NCI-H2171 (cell line): ENCODE measurements at places on chromosomes 2 and 18.

DNA sequence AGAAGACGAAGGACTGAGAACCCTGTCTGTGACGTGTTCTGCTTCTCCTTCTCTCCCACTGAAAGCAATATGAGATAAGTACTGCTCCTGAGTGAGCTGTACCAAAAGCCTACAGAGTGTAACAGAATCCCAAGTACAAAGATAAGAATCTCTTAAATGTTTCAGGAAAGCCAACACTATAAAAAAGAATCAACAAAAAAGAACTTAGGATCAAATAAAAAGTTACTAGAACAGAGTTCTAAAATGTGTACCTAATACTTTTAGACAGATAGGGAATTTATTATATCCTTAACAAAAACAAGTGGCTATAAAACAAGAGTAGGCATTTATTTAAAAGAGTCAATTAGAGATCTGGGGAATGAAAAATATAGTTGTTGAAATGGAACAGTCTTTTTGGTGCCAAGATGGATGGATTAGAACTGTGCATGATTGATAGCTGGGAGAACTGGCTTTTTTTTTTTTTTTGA is 49.0 kb downstream of the NCOA1 start:
- no peak for DNase-seq

- DNase-seq: no peak
These were observed 84.7 kb downstream of the FAM161A start for GRCh38 chr2:61769093-61769675.

GRCh38 chr2:134281815-134282419 is 28.0 kb downstream of the MGAT5 start:
- DNase-seq: no peak

DNA sequence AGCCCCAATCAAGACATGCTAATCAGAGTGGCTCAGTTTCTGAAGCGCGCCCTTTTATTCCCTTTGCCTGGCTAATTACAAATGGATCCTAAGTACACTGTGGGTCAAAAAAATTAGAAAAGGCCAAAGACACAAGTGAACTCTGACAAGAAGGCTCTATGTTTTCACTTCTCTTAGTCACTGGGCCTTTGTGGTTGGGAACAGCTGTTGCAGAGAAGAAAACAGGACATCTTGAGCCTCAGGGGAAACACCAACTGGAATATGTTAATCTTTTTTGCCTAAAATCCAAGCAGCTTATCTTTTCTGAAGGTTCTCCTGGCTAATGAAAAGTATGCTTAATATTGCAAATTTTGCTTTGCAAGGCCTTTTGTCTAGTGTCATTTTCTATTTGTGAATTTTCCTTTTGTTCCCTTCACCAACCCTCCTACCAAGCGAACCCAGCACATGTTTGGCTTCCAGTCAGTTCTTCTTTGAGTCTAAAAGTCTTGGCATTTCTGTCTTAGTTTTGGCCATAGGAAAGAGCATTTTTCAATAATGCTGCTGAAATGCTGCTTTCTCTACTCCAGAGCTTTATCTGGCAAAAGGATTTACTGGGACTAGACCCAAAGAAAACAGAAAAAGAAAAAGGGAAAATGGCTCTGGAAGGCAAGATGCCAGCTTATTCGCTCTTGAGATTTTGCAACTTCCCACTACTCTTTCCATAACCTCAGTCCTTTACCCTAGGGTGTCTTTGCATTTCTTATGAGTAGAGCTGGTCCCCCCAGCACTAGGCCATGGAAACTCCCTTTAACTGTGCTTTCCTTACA is 440.2 kb upstream of the ST6GAL2 start:
- DNase-seq: no peak

DNA sequence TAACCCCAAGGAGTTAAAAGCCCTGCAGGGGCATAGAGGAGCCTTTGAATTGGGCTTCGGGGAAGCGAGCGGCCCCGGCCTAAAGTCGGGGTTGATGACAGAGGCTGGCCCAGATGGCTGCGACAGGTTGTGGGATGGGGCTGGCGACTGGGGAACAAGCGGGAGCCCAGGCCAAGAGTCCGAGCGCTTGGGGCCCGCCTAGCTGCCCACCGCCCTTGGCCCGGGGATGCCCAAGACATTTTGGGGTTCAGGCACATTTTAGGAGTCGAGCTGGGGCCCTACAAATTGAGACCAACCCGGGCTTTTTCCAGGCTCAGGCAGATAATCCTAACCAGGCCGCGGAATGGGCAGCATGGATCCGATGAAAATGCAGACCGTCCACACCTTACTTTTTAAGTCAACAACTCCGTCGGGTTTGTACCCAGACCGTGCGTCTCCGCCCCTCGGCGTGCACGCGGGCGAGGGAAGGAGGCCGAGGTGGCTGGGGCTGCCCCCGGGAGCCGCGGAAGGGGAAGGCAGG is 507 bp downstream of the RTKN start:
- DNase-seq: peak; percentile 17

DNA sequence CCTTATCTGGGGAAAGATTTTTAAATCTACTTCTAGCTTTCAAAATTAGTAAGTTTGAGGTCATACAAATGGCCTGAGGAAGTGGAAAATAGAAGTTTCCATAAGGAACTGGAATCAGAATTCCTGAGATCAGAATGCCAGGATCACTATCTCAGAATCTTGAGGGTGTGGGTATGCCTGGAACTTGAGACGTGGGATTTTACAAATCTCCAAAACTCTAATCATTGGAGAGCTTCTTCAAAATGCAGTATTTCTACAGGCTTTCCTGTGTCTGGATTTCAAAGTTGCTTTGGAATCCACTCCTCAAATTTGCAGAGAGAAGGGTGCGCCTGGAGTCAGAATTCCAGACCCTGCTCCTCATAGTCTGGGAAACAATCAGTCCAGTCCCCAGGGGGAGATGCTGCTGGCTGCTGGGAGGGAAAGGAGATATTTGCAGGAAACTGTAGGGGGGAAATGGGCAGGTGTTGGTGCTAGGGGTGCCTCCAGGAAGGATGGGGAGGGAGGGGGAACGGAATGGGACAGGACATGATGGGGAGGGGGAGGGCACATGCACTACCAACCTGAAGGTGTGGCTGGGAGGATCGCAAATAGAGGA is 31.0 kb upstream of the CATIP start:
- peak; percentile 33 for DNase-seq

- DNase-seq: no peak
These were observed 579.2 kb downstream of the BCL11A start for GRCh38 chr2:59974051-59974766.

DNA sequence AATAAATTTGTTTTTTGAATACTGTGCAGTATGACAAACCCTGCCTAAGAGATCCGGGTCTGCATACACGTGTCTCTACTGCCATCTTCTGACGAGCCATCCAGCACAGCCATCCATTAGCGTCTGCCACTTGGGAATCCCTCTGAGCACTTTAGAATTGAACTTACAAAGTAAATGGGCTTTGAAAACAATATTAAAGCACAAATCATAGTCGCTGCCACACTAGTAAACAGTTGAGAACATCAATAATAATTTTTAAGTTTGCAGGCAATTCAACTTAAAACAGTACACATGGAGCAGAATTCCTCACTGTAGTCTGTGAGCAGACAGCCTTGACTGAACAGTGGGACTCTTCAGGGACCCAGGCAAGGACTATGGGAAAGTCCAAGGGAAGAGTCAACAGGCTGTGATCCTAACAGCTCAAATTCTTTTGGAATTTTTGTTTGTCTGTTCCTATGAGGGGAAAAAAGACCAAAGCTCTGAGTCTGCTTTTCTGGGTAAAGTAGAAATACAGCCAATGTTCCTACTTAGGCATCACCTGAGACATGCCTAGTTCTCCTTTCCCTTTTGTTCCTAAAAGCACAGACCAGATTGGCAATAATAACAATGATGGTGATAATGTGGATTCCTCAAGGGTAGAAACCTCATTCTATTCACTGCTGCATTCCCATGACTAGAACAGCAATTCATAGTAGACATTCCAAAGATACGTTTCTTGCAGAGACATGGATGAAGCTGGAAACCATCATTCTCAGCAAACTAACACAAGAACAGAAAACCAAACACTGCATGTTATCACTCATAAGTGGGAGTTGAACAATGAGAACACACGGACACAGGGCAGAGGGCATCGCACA is 92.9 kb downstream of the MREG start:
- peak; percentile 60 for DNase-seq

- peak; percentile 81 for DNase-seq
These were observed 2.4 kb upstream of the FOSL2 start for GRCh38 chr2:28390241-28390745.

DNA sequence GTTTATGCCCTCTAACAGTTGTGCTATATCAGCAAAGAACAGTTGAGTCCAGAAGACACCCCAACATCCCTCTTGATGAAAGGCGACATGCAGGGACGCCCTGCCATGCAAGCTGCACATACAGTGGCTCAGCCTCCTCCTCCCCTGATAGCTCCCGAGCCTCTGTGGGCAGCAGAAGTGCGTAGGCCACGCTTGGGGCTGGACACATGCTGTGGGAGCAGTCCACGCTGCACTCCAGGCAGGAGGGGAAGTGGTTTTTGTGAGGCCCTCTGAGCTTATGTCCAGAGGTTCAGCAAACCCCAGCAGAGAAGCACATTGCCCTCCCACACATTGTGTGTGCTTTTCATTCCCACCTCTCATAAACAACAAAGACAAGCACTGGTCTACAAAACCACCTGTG is 162.1 kb downstream of the SEPTIN10 start:
- no peak for DNase-seq

DNA sequence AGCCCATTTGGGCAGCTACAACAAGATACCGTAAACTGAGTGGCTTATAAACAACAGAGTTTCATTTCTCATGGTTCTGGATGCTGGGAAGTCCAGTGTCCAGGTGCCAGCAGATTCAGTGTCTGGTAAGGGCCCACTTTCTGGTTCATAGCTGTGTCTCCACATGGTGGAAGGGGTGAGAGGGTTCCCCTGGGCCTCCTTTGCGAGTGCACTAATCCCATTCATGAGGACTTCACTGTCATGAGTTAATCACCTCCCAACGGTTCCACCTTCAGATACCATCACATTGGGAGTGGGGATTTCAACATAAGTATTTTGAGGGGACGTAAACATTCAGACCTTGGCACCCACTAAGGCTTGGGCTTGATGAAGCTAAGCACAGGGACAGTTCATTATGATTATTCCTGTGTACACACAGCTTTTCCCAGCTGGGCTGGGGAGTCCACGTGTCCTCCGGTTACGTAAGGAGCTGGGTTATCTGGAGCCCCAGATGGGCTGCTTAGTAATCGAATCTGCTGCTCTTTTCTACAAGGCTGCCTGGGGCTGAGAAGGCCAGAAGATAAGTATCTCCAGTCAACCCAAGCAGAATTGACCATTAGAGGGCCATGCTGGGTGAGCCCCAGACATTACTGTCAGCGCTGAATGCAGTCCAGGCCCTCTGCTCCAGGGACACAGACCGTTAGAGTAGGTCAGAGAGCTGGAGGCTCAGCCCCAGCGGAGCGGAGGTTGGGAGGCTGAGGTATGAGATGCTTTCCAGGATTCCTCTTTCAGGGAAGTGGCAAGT is 42.7 kb downstream of the EPAS1 start:
- no peak for DNase-seq
